ENCODE measurements at places on chromosomes 2 and 18.

GRCh38 chr2:225756198-225756597, 356.7 kb downstream of the NYAP2 start:
- DNase-seq: no peak

DNA sequence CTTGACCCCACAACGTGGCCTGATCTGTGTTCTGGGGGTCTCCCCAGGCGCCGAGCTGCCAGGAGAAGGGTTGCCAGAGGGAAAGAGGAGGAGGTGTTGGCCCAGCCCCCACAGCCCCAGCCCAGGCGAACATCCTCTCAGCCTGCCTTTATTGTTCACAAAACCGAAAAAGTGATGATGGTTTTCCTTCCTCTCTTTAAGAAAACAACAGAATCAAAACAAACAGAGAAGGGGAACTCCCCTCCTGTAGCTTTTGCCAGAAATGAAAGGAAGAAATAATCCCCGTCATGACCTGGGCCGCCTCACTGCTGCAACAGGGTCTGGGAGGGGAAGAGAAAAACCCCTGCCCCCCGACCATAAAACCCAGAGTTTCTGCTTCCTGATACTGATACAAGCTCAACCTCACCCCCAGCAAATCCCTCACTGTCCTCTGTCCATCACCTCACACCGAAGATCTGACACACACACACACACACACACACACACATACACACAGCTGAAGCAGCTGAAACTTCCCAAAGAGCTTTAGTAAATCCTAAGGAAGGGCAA, 52.0 kb downstream of the ZFP36L2 start:
- DNase-seq: no peak

DNA sequence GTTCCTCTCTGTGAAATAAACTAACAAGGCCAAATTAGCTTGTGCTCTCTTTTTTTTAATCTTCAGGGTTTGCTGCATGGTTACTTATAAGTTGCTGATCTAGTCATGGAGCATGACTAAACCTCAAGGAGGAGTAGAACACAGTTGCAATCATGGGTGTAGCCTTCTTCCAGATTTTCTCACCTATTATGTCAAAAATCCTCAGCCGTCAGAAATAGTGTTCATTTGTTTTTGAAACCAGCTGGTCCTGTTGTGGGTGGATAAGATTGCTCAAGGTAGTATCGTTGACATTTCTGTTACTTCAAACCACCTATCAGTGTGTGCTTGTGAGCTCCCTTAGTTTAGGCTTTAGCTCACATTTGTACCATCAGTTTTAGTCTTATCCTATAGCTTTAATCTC, 11.2 kb downstream of the RELCH start:
- DNase-seq: no peak

- no peak for DNase-seq
Observed at GRCh38 chr18:74760436-74760835, 162.8 kb downstream of the ZNF407 start.

DNA sequence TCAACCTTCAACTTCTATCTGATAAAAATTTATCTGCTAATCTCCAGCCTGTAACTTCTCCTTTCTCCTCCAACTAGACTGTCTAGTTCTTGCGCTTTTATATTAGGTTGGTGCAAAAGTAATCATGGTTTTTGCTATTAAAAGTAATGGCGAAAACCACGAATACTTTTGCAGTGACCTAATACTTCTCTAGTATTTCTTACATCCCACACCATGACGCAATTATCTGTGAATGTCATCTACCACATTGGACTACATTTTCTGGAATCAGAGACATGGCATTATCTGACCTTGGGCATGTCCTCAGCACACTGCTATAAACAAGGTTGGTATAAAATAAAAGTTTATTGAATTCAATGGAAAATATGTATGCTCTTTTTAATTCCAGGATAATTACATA, 370.2 kb upstream of the LYPD1 start:
- DNase-seq: no peak

DNA sequence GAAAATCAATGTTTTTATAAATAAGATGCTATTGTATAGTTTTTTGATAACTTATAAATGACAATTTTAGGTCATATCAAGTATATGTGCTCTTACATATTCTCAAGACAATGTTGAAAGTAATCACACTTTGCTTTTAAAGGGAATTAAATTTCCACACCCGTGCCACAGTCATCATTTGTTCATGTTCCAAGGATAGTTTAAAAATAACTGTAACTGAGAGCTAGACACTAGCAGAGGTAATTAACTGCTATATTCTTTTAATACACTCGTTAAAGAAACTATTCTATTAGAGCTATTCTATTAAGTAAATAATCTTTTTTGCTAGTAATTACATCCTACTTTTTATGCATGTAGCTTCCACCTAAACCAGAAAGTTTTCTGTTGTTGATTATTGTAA, 18.0 kb downstream of the GEN1 start:
- DNase-seq: no peak

GRCh38 chr2:45637440-45637839, 14.0 kb upstream of the PRKCE start:
- DNase-seq: no peak

- DNase-seq: no peak
Observed at GRCh38 chr2:113981404-113982134, 91.7 kb downstream of the ACTR3 start.

GRCh38 chr2:151204756-151205155, 56.9 kb downstream of the RBM43 start:
- no peak for DNase-seq

GRCh38 chr2:183993052-183993451, 605.3 kb upstream of the ZNF804A start:
- DNase-seq: no peak

DNA sequence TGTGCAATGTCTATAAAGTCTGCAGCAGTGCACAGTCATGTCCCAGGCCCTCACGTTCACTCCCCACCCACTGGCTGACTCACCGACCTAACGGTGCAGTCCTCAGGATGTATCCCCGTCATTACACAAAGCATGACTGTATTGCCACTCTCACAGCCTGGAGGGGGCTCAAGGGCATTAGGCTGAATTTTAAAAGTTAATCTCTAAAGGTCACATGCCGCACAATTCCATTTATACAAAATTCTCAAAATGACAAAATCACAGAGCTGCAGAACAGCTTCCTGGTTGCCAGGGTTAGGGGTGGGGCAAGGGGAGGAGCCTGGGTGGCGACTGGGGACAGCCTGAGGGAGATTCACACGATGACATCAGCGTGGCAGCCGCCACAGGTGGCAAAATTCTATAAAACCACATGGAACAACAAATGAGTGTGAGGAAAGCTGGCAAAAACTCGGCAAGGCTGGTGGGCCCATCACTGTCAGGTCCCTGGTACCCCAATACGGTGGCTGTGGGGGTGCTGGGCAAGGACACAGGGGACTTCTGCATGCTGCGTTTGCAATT, 97.6 kb downstream of the NDUFA10 start:
- no peak for DNase-seq

GRCh38 chr2:14324308-14324707, 308.2 kb upstream of the LRATD1 start:
- DNase-seq: no peak

All from NCI-H1930 (cell line).